HCT116 (cell line): ENCODE measurements at places on chromosomes 6 and 20. TPM values are rescaled to one million over a fixed set of nuclear protein-coding genes. Genes with fewer than 3 reads are reported as not detected.

C6orf47 gene
- 13.4 TPM for total RNA-seq

DNA sequence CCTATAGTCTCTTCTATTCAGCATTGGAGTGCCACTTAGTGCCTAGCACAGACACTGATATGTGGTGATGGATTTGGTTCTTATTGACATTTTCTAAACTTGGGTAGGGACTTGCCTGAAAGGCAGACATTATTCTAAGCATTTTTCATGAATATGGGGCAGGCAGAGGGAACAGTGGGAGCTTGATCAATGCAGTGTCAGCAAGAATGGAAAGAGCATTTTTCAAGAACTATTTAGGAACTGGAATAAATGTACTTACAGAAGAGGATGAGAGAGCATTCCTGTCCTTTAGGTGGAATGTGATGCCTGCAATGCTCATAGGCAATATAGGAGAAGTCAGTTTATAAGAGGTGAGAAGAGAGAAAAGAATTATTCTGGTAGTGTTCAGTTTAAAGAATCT is 26.2 kb downstream of the DEFB114 start:
- DNase-seq, result no peak

DNA sequence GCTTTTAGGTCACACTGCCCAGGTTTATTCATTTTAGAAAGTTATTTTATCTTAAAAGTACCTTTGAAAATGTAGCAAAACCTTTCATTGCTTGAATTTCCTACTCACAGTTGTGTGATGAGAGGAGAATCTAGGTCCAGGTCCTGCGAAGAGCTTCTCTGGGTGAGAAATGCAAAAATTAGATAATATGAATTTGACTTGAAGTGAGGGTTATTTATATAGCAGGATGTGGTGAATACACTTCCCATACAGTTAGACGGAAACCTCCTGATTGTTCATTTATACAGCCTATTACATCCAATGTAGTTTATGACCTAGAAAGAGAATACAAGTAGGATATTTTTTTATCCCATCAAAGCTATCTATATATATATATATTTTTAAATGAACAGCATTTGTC is 30.5 kb downstream of the CDKAL1 start:
- no peak for DNase-seq

- DNase-seq, result no peak
These were observed 111.3 kb downstream of the SIM1 start for GRCh38 chr6:100353276-100354015.

DNA sequence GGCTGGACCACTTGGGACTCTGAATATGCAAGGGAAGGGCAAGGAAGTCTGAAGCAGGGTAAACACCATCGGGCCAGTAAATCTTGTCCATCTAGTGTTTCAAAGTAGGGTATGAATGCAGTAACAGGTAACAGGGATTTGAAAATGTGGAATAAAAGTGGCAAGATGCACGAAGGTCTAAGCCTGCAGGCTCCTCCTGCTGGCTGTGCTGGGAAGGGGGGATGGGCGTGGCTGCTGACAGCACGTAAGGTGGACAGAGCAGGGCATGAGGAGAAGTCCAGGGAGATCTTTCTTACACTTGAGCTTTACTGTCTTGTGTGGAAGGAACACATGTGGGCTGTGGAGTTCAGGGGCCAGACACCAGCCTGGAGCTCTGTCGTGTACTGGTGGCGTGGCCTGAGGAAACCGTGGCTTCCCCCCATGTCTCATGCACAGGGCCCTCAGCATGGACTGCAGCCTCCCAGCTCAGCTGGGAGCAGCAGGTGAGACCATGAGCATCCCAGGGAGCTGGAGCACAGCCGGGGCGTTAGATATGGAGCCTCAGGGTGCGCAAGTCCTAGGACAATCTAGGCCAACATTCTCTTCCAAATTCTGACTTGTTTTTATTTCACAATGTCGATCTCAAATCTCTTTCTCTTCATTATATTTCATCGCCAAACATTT is 84.5 kb downstream of the SLC22A23 start:
- no peak for DNase-seq

DNA sequence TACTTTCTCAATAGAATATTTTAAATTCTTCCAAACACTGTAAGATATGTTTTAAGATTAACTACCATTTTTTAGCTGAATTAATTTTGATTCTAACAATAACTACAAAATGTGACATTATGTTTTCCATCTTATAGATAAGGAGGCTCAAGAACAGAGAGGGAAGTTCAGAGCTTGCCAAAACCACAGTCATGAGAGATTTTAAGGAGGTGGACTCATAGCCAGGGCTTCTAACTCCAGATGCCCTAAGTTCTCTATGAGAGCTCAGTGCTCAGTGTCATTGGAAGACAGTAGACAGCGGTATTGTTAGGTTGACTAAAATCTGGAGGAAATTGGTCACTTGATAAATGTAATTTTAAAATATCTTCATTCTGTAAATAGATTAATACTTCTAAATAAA is 144.2 kb downstream of the PACRG start:
- DNase-seq, result no peak

- no peak for DNase-seq
These were observed 64.0 kb downstream of the BMP2 start for GRCh38 chr20:6831461-6831860.

- DNase-seq, result no peak
These were observed 672.7 kb downstream of the QKI start for GRCh38 chr6:164087211-164087610.

- DNase-seq, result no peak
These were observed 160.7 kb upstream of the KCNQ5 start for GRCh38 chr6:72461144-72461543.

DNA sequence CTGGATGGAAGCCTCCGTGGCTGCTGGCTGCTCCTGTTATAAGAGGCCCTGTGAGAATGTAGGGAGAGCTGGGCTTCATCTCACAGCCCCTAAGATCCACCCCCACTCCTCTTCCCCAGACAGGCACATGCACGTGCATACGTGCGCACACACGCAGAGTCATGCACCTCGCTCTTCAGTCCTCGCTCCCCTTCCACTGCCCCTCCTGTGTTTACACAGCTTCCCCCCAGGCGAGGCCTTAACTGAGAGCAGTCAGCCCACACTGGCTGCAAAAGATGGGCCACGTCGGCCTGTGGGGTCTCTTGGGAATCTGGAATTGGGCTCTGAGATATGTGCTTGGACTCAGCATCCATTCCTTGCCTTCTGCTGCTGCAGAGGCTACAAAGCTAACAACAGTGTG is 35.2 kb upstream of the MLN start:
- no peak for DNase-seq

- no peak for DNase-seq
These were observed 4.1 kb downstream of the ATP9A start for GRCh38 chr20:51763965-51764602.
